ENCODE measurements at places on chromosomes 3 and 15.

- no peak for DNase-seq
Measured at GRCh38 chr3:86175593-86176444, 815.1 kb downstream of the VGLL3 start.

DNA sequence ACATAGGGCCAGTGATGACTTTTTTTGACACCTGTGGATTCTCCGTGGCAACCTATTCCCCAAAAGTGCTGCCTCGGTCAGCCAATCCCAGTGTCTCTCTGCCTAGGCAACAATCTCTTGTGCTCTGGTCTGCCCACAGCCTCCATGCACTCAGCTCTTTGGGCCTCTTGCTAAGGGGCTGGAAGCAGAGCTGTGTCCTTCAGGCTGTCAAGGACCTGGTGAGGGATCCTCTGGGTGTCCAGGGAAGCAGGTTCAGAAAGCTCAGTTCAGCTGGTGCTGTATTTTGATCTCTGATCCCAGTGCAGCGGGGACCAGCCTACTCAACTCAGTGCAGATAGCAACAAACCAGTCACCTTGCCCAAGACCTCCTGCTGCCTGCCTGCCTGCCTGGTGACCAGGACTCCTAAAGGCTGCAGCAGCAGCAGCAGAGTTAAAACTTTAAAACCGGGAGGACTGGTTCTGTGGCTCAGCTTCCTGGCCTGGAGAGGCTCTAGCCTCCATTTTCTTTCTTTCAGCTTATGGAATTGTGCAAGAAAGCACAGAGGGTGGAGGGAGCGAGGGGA, 6.2 kb downstream of the PAK6 start:
- DNase-seq: no peak

DNA sequence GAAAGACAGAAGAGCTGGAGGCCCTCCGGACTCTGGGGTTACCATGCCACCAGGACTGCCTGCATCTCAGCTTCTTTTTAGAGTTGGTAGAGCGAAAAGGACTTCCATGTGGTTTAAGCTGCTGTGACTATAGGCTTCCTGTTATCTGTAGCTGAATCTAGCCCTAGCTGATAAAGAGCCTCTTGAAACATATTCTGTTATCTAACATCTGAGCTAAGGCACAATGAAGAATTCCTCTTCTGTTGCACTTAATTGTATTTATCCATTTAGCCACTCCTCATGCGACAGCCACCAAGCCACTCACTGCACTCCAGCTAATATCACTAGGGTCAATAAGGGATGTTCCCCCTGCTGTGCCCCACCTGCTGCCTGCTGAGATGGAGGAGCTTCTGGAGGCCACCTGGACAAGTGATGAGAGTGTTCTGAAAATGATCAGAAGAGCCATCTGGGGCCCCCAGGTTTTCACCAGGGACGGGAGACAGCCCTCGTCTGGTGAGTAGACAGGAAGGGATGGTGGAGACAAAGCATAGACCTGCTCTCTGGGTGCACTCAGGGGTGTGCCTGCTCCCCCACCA, 94.6 kb upstream of the PLXNA1 start:
- no peak for DNase-seq

GRCh38 chr3:27655547-27655946, 66.6 kb downstream of the EOMES start:
- no peak for DNase-seq

- DNase-seq: no peak
Measured at GRCh38 chr15:101488300-101489164, 975 bp downstream of the PCSK6 start.
